ENCODE measurements at places on chromosomes 13 and 19.

DNA sequence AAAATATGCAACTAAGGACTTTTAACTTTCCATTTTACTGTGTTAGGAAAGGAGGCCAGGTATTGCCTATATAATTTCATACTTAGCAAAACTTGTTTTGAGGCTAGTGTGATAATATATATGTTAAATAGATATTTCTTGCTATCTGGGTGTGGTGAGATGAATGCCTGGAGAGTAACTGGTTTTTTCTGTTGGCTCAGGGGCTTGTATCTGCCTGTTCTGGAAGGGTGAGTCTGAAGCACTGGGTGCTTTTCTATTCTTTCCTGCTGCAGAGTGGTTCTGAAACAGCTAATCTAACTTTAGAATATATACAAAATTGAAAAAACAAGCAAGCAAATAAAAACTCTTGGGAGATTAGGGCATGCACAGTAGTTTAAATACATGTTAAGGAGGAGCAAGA is 64.6 kb upstream of the MYCBP2 start:
- DNase-seq = no peak

DNA sequence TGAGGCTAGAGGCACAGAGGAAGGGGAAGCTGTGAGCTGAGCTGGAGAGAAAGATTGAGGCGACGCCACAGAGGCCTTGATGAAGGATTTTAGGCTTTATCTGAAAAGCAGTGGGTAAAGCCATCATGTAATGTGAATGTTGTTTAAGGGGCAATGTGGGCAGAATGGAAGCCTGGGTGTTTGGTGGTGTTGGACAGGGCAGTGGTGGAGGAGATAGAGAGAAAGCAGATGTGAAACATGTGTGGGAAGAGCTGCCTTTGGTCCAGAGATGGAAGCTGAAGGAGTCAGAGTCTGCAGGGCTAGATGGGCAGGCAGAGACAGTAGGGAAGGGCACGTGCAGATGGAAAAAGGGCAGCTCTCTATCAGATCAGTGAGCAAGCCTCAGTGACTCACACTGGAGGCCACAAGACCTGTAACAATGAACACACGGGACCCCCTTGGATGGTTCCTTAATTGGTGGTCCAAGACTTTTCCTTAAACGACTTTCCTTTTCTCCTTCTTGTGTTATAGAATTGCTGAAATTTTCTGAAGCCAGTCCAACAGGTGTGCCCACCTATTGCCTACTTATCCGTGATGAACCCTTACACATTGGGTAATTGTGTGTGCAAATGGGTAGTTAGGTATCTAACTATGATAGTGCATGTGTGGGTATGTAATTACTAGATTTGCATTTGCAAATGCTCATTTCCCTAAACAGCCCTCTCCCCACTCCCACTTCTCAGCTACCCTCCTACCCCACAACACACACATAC is 21.7 kb downstream of the ZNF536 start:
- DNase-seq = no peak

GRCh38 chr19:36060430-36060829 is 5.7 kb downstream of the WDR62 start:
- DNase-seq = peak; percentile 24

DNA sequence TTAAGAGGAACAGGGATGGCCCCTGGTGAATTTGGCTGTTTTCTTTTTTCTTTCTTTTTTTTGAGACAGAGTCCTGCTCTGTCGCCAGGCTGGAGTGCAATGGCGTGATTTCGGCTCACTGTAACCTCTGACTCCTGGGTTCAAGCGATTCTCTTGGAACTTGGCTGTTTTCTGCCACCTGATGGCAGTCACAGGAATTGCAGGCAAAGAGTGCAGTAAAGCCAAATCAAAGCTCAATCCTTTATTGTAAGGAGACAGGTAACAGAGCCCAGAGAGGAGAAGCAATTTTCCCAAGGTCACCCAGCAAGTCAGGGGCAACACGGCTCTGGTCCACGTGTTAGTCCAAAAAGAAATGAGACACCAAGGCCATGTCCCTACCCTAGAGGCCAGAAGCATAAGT is 6.2 kb downstream of the TINCR start:
- DNase-seq = no peak

DNA sequence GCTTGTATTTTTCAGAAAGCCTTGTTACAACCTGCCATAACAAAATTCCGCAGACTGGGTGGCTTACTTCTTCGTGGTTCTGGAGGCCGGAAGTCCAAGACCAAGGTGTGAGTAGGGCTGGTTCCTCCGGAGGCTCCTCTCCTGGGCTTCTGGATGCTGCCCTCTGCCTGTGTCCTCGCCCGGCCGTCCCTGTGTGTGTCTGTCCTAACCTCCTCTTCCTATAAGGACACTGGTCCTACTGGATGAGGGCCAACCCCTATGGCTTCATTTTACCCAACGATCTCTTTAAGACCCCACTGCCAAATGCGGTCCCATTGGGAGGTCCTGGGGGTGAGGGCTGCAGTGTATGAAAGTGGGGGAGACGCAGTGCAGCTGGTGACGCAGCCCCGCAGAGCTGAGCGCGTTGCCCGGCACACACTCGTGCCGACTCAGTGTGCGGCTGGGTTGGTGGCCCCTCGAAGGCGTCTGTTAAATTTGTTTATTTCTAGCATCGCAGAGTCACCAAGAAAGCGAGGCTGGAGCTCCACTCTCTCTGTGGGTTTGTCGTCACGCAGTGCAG is 116.7 kb downstream of the SOX1 start:
- no peak for DNase-seq

GRCh38 chr13:85230691-85231093 is 568.5 kb downstream of the SLITRK6 start:
- no peak for DNase-seq

- no peak for DNase-seq
Measured at GRCh38 chr19:28393574-28394336, 819.2 kb downstream of the UQCRFS1 start.

DNA sequence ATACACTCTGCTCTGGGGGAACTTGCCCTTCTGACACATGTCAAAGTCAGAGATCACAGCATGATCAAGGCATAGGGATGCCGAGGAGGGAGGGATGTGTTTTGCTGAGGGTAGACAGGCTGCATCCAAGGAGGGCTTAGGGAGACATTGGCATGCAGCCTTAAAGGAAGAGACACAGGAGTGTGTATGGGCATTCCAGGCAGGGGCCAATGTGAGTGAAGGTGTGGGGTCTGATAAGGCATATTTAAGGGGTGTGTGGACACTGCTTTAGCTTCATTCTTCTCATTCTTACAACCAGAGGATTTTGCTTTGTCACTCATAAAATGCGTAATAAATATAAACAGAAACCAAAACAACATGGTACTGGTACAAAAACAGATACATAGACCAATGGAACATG is 193.4 kb downstream of the RGCC start:
- no peak for DNase-seq

DNA sequence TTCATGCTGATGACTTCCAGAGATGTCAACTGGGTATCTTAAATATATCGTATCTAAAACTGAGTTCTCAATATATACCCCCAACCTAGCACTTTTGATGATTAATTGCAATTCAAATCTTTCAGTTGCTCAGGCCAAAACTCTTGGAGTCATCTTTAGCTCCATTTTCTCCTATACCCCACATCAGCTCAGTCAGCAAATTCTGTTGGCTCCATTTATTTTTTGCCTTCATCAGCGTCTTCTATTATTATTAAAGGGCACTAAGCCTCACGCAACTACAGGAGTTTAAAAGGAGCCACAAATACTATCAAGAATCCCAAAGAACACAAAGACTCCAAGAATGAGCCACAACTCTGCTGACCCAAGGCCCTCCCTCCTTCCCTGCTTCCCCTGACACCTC is 134.9 kb downstream of the KCTD12 start:
- DNase-seq = no peak

- DNase-seq = no peak
Measured at GRCh38 chr13:75136151-75136550, 345.8 kb downstream of the TBC1D4 start.
